ENCODE measurements at places on chromosomes 5 and 9. TPM values are rescaled to one million over a fixed set of nuclear protein-coding genes. Genes with fewer than 3 reads are reported as not detected.

Gene IDNK
- 2.9 TPM for total RNA-seq

Gene TAF11L10
- total RNA-seq, result not detected

Gene LVRN
- 1.3 TPM for total RNA-seq

Gene FOXD4
- not detected for total RNA-seq

Gene ECM2
- total RNA-seq, result 0.32 TPM

Gene SPATA31D3
- not detected for total RNA-seq

Gene TEX48
- total RNA-seq, result not detected

Gene SLC6A18
- total RNA-seq, result not detected

Gene NR2F1-AS1
- total RNA-seq, result 12.2 TPM

Gene WWC1
- 2.3 TPM for total RNA-seq

Gene ADAMTS12
- 0.46 TPM for total RNA-seq

Gene MAMDC4
- 1.5 TPM for total RNA-seq

Gene BAAT
- not detected for total RNA-seq

Gene OSMR
- 21.4 TPM for total RNA-seq

Gene FGF1
- not detected for total RNA-seq

Gene RAI14
- 115 TPM for total RNA-seq

Gene HACD4
- total RNA-seq, result 2.6 TPM

Gene CCL28
- 0.65 TPM for total RNA-seq

Gene CDX1
- total RNA-seq, result not detected

Data from epithelial cell of umbilical artery (primary cell).